ENCODE measurements at places on chromosomes 7 and 10.

GRCh38 chr10:62388328-62388727 is 14.2 kb downstream of the ZNF365 start:
- no peak for DNase-seq

- DNase-seq = no peak
Measured at GRCh38 chr7:148615085-148615730, 24.6 kb downstream of the C7orf33 start.

DNA sequence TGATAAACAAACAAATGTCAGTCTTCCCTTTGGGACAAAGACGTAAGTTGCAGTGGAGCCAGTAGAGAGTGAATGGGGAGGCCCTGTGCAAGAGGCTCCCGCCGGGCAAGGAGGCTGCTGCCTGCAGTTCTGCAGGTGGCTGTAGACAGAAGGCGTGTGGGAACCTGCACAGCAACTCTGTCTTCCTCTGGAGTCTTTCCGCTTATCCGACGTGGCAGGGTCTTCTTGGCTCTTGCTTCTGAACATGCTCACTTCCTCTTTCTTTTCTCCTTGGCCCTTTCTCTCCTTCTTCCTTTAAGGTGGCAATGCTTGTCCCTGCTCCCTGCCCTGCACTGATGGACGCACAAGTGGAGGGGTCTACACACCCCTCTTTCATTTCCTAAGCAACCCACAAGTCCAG is 122.5 kb downstream of the HIPK2 start:
- DNase-seq = no peak

DNA sequence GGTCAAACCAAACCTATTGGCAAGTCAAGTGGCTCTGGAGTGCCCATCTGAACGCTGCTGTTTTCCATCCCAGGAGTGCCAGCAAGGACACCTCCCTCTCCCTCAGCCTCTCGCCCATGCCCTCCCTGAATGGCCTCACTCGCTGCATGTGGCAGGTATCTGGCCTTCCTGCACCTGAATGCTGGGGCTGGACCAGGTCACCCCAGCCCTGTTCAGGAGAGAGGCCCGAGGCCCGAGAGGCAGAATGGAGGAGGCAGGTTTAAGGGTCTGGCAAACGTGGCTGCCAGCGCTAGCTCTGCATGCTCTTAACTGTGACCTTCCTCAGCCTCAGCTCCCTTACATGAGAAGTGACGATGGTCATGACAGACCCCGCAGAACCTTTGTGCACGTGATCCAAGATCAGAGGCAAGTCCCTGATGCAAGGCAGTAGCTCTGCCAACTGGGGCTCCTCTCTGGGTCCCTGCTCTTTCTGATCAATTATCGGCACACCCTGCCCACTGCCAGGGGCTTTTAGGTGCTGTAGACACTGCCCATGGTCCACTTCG is 295.7 kb upstream of the ZMIZ1 start:
- DNase-seq = no peak

DNA sequence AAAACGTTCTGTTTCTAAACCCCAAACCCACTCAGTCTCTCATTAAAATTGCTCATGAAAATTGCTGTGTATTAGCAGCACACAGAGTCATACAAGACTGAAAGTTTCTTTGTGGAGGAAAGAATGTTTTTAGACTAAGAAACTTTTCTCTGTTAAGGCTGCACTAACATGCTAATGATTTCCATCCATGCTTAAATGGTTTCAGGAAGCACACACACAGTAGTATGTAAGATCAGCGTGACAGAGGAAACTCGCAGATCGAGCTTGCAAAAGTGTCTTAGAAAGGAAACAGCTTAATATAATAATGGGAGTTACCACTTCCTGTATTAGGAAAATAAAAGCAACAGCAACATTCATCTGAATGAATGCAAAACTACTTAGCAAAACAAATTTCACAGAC is 112.7 kb downstream of the ICA1 start:
- no peak for DNase-seq

GRCh38 chr10:126392469-126392868 is 4.2 kb upstream of the ADAM12 start:
- DNase-seq = no peak

- peak; percentile 88 for DNase-seq
Measured at GRCh38 chr7:127588697-127589482, 679 bp downstream of the ARF5 start.

DNA sequence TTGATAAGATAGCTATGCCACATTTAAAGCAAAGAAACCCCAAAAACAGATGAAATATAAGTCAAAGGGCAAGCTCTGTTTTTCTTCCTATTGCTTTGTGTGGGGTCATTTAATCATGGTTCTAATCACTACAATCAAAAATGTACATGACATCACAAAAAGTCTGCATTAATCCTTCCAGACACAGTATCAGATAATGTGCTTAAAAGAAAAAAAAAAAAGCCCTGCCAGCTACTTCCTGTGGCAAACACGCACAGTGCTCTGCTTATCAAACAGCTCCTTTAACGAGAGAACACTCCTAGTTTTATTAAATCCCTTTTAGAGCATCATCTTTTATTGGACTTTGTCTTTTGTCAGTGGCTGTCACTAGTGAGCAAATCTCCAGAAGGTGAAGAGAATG is 1005.8 kb downstream of the GATA3 start:
- DNase-seq = no peak

- DNase-seq = peak; percentile 72
Measured at GRCh38 chr10:96275685-96276418, 4.5 kb upstream of the BLNK start.

DNA sequence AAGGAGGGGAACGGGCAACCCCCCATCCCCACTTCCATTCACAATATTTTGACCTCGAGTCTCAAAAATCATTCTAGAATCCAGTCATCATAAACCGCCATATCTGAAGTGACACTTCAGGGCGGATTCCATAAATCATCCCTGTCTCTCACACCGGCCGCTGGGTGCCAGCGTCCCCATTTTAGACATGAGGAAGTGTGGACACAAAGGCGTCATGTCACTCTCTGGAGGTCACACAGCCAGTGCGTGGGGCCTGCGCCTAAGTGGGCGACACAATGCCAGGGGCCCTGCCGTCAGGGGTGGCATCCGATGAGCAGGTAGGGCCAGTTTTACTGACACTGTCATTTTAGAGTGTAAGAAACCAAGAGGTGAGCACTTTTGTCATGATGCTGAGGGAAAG is 19.5 kb downstream of the KCNH2 start:
- DNase-seq = no peak
